ENCODE measurements at places on chromosomes 12 and 14. TPM values are rescaled to one million over a fixed set of nuclear protein-coding genes. Genes with fewer than 3 reads are reported as not detected.

GRCh38 chr12:43325786-43326185 is 226.2 kb downstream of the ADAMTS20 start:
- no peaks in the 10 kb centered on the region for H3K36me3 ChIP-seq
- no peaks in the 10 kb centered on the region for H3K27me3 ChIP-seq
- H3K27ac ChIP-seq: no peak overlapping the region
- H3K4me3 ChIP-seq: no peak overlapping the region
- no peak for DNase-seq

GRCh38 chr12:109588461-109589239 is 15.1 kb downstream of the MVK start:
- H3K27ac ChIP-seq: peak overlapping the region; percentile 83
- H3K27me3 ChIP-seq: no peaks in the 10 kb centered on the region
- H3K36me3 ChIP-seq: peaks cover 2% of the 10 kb centered on the region
- no peak overlapping the region for H3K4me3 ChIP-seq
- H3K4me1 ChIP-seq: peaks cover 55% of the 10 kb centered on the region

DNA sequence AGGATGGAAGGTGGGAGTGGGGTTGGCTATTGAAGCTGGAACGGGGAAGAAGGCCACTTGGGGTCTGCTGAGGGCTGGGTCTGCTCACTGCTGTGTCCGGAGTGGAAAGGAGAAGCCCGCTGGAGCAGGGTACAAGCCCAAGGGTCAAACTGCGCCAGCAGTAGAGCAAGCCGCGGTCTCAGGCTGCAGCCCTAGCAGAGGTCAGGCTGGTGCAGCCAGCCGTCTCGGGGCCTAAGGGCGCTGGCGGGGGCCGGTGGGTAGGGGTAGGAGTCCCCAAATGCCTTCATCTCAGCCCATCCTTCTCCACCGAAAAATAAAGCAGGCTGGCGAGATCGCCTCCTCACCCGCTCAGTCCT is 718 bp upstream of the JDP2 start:
- peaks cover 3% of the 10 kb centered on the region for H3K36me3 ChIP-seq
- peaks cover 41% of the 10 kb centered on the region for H3K4me1 ChIP-seq
- peak overlapping the region; percentile 80 for H3K4me3 ChIP-seq
- H3K27ac ChIP-seq: no peak overlapping the region
- peaks cover 5% of the 10 kb centered on the region for H3K27me3 ChIP-seq
- DNase-seq: no peak

DNA sequence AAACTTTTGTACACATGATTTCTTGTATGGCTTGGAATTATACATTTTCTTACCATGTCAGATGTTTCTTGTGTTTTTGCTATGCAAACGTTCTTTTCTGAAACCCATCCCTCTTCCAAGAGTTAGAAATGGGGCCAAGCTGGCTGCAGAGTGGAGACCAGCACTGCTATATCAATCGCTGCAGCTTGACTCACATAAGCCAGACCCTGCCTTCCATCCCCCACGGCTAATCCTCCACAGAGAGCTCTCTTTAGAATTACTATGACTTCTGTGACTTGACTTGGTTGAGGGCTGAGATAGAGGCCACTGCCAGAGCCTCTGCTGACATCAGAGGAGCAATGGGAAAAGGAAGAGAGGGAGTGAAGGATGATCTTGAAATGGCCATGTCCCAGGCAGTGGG is 147.9 kb downstream of the DACT1 start:
- no peaks in the 10 kb centered on the region for H3K27me3 ChIP-seq
- H3K4me3 ChIP-seq: no peak overlapping the region
- no peaks in the 10 kb centered on the region for H3K4me1 ChIP-seq
- DNase-seq: no peak
- no peaks in the 10 kb centered on the region for H3K36me3 ChIP-seq

GRCh38 chr12:92654929-92655328 is 47.9 kb upstream of the PLEKHG7 start:
- H3K4me1 ChIP-seq: no peaks in the 10 kb centered on the region
- no peak for DNase-seq
- H3K27ac ChIP-seq: no peak overlapping the region
- H3K36me3 ChIP-seq: no peaks in the 10 kb centered on the region

- H3K27ac ChIP-seq: no peak overlapping the region
- H3K27me3 ChIP-seq: no peaks in the 10 kb centered on the region
- DNase-seq: peak; percentile 58
- H3K36me3 ChIP-seq: peaks cover 48% of the 10 kb centered on the region
Measured at GRCh38 chr14:91286530-91286937, 42.0 kb upstream of the GPR68 start.

DNA sequence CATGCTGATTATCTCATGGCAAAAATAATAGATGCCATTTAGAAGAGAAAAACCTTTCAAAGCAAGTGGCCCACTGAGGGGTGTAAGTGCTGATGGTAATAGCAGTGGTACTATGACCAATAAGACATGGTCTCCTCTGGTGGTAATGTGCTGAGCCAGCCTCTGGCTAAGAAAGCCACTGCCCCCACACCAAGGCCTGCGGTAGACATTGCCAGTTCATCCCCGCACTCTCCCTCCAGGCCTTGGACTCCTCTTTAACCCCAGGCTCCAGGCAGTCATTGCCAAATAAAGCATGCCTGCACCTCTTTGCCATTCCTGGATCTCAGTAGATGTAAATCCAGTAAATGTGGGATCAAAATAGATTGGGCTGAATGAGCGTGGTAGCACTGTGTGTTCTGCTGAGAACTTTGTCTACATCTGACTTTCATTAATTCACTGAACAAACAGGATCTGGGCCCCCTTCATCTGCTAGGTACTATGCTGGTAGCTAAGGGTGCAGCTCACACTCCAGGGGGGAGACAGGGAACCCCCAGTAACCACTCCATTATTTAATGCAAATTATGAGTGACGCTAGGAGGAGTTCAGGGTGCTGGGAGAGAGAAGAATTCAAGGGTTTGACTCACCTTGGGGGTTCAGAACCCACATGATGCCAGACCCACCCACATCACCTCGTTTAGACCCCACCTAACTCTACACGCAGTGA is 89.3 kb downstream of the BCL11B start:
- H3K27me3 ChIP-seq: peaks cover 50% of the 10 kb centered on the region
- H3K4me1 ChIP-seq: no peaks in the 10 kb centered on the region
- no peaks in the 10 kb centered on the region for H3K36me3 ChIP-seq
- no peak for DNase-seq

- H3K27me3 ChIP-seq: no peaks in the 10 kb centered on the region
- no peaks in the 10 kb centered on the region for H3K36me3 ChIP-seq
- H3K4me3 ChIP-seq: no peak overlapping the region
Measured at GRCh38 chr12:65306366-65307168, 28.1 kb downstream of the MSRB3 start.

The PMEL gene
- 3.3 TPM for polyA plus RNA-seq

The MORN3 gene
- 0.98 TPM for polyA plus RNA-seq

The SPIC gene
- polyA plus RNA-seq: not detected

The ENO2 gene
- 144 TPM for polyA plus RNA-seq

The TAS2R9 gene
- polyA plus RNA-seq: not detected

The TCTN1 gene
- polyA plus RNA-seq: 13.3 TPM
